Vagina (tissue), 2 donors: ENCODE measurements at places on chromosomes 4 and X.

GRCh38 chr4:85905761-85906160, 430.8 kb downstream of the ARHGAP24 start:
- no peak for DNase-seq

GRCh38 chr4:57098941-57099340, 11.2 kb downstream of the IGFBP7 start:
- no peak for DNase-seq

DNA sequence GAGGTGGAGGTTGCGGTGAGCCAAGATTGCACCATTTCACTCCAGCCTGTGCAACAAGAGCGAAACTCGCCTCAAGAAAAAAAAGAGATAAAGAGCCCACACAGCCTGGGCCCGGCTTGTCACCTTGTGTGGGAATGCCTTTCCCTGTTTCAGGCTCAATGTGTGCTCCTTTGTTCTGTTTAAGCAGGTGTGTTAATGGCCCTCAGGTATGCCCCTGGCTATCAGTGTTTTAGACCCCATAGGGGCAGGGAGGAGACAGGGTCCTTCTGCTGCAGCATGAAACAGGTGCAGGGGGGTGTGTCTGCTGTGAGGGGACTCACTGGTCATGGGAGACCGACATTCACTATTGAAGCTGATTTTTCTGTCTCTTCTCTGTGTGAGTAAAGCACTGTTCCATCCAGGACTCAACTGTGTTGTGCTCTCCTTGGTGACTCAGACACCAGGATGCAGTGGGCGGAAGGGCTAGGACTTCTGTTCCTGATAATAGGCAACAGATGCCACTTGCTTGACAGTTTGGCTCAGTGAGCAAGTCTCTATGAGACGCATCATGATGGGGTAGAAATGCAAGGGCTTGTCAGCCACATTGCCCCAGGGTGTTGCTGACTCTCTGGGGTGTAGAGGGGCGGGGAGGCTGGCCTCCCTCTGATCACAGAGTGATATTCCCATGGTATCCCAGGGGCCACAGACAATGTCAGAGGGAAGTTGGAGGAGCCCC, 15.6 kb upstream of the LAP3 start:
- no peak for DNase-seq

GRCh38 chr4:101156619-101157310, 190.6 kb downstream of the PPP3CA start:
- no peak for DNase-seq

GRCh38 chrX:79133904-79134303, 10.6 kb upstream of the GPR174 start:
- DNase-seq, result no peak

DNA sequence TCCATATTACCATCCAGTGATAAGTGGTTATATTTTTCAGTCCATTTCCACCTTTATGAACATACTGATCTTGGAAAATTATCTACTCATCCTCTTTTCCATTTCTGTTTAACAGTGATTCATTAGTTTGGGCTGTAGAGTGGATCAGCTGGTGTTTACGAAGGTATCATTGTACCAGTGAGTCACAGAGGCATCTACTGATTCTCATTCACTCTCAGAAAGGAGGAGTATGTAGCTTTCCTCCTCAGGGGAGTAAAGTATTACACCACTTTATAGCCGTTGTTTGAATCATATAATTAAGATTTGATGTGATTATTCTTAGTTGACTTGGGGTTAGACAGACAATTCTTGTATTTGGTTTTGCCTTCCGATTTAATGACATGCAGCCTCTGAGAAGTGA, 74.7 kb downstream of the GALNT7 start:
- no peak for DNase-seq

DNA sequence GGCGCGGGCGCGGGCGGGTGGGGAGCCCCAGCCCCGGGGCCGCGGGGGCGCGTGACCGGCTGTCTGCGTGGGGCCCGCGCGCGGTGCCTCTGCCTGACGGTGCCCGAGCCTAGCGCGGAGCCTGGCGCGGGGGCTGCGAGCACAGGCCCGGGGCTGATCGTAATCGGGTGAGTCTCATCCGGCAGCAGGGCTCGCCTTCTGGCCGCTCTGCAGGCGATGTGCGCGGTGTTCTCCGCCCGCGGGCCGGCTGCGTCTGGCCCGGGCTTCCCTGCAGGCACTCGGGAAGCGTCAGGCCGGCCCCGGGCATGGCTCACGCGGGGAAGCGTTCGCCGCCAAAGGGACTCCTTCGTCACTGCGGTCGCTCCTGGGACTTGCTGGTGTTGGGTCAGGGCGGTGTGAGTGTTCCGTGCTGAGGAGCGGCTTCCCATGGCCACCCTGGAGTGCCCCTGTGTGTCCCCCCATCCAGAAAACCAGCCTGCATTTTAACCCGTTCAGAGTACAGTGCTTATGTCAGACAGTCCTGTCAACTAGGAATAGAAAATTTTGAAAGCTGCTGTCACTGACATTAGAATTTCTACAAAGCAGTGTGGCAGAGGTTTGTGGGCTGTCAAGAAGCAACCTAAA, 40.6 kb downstream of the FAM149A start:
- no peak for DNase-seq
